Caki2 (cell line): ENCODE measurements at places on chromosomes 7 and 10. TPM values are rescaled to one million over a fixed set of nuclear protein-coding genes. Genes with fewer than 3 reads are reported as not detected.

DNA sequence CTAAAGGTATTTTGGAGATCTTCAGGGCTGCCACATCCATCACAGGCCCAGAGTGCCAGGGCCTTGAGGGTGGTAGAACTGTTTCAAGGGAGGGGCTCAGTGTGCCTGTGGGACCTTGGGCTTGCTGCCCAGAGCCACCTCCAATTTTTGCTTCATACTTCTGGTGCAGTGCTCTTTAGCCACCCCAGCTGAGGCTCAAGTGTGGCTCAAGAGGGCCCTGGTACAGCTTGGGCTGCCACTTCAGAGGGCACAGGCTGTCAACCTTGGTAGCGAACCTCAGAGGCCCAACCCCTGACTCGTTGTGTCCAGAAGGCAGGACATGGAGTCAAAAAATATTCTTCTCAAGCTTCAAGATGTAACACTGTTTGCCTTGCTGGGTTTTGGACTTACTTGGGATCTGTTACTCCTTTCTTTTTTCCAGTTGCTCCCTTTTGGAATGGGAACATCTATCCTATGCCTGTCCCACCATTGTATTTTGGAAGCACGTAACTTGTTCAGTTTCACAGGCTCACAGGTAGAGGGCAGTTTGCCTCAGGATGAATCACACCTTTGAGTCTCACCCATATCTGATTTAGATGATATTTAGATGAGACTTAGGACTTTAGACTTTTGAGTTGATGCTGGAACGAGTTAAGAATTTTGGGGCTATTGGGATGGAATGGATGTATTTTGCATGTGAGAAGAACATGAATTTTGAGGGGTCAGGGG is 224.8 kb downstream of the RPS24 start:
- no peak for DNase-seq

DNA sequence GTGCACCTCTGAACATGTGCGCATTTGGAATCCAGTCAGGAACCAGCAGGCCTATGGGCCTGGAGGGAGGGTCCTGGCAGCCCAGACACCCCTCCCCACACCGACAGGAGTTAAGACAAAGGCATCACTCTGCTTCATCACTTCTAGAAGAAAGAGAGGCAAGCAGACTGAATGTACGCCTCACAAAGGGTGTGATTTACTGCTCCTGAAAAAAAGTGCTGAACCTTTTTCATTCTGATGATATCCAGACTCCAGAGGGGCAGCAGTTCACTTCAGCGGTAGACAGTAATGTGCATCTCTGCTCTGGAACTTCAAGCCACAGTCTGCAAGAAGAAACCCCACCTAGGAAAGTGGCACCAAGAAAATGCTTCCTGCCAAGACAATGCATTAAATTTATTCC is 88.2 kb upstream of the TMEM72 start:
- no peak for DNase-seq

DNA sequence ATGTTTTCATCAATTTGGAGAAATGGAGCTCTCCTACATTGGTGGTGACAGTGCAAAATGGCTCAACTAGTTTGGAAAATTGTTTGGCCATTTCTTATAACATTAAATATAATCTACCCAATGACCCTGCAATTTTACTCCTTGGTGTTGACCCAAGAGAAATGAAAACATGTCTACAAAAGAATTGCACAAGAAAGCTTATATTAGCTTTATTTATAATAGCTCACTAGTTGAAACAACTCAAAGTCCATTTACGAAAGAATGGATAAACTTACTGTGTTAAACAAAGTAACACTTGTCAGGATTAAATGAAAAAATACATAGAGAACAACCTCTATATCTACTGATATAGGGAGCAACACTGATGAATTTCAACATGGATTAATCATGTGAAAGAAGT is 539.9 kb downstream of the DNAJB9 start:
- DNase-seq, result no peak

- no peak for DNase-seq
Measured at GRCh38 chr10:114432566-114433093, 28.3 kb upstream of the AFAP1L2 start.

Gene MEST
- total RNA-seq, result 26.0 and 28.6 TPM in 2 replicates
